ENCODE measurements at places on chromosomes 16 and 17.

DNA sequence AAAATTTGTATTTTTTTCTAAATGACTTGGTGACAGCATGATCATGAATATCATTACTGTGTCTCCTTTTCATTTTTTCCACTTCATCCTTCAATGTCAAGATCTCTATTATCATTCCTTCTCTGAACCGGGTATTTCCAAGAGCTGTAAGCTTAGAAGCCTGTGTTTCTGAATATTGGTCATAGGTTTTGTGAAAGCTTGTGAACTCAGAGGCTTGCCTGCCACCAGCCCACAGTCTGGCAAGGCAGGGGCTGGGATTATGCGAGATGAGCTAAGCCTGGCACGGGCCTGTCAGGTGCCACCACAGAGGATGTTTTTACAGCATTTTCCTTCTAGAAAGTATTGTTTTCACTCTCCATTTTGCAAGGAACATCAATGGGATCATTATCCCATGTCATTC lies 92.8 kb downstream of the MYH10 start:
- no peak for DNase-seq

- DNase-seq, result no peak
Observed at GRCh38 chr16:10983159-10983558, 38.8 kb downstream of the CLEC16A start.

DNA sequence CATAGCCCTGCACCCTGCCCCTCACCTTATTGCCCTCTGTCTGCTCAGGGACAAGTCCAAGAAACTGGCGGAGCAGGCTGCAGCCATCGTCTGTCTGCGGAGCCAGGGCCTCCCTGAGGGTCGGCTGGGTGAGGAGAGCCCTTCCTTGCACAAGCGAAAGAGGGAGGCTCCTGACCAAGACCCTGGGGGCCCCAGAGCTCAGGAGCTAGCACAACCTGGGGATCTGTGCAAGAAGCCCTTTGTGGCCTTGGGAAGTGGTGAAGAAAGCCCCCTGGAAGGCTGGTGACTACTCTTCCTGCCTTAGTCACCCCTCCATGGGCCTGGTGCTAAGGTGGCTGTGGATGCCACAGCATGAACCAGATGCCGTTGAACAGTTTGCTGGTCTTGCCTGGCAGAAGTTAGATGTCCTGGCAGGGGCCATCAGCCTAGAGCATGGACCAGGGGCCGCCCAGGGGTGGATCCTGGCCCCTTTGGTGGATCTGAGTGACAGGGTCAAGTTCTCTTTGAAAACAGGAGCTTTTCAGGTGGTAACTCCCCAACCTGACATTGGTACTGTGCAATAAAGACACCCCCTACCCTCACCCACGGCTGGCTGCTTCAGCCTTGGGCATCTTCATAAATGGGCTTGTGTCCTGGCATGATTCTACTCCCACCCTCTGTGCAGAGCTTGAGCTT lies 6.3 kb upstream of the NFATC3 start:
- DNase-seq, result no peak

DNA sequence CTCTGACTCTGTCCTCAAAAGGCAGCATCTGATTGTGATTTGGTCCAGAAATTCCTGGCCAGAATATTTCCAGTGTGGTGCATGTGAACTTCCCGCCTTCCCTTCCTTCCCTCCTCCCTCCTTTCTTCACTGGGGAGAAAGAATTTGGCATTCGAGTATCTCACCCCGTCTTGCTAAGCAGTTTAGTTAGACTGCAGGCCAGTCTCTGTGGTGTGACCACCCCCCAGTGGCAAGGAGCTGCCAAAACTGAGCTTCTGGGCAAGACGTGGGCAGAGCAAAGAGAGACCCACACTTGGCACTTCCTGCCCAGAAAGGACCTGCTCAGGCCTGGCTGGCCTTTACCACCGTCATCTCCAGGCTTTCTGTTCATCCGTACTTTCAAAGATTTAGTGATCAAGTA lies 36.4 kb downstream of the SNX20 start:
- DNase-seq, result peak; percentile 25

DNA sequence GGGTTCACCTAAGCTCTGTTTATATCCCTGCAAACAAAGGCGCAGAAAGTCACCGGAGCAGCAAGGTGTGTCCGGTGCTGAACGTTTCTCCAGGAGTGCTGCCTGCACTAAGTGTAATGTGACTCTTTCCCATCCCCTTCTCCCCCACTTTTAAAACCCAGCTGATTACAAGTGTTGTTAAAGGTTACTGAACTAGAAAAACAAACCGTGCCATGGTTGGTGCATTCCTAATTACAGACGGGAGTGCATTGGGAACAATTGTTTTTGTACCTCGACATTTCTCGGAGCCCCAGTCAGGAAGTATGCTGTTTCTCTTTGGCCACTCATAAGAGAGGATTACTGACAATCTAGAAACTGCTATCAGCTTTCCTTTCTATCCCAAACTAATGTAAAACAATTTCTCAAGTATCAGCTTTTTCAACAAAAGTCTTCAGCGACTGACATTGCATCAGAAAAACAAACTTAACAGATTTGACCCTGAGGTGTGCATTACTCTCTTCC lies 441.0 kb upstream of the SALL1 start:
- DNase-seq, result no peak

- DNase-seq, result no peak
Observed at GRCh38 chr17:43553573-43553972, 7.4 kb upstream of the ETV4 start.

GRCh38 chr16:87451563-87452210 lies 41.1 kb downstream of the ZCCHC14 start:
- no peak for DNase-seq

DNA sequence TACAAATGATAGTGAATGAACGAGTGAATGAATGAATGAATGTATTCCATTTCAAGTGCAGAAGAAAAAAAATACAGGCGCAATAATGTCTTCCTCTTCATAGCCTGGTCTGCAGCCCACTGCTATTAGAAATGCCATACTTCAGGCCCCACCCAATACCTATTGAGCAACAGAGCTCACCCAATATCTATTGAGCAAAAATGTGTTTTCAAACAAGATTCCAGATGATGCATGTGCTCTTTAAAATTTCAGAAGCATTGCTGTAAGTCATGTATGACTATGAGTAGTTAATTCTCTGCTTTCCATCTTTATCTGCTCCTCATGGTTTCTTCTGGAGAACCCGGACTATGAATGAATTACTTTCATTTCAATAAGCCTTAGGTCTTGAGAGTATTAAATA lies 308.2 kb downstream of the XYLT1 start:
- DNase-seq, result no peak

- DNase-seq, result no peak
Observed at GRCh38 chr17:44909681-44910144, 5.6 kb downstream of the GFAP start.

GRCh38 chr17:7094652-7095019 lies 14.6 kb upstream of the CLEC10A start:
- DNase-seq, result no peak

DNA sequence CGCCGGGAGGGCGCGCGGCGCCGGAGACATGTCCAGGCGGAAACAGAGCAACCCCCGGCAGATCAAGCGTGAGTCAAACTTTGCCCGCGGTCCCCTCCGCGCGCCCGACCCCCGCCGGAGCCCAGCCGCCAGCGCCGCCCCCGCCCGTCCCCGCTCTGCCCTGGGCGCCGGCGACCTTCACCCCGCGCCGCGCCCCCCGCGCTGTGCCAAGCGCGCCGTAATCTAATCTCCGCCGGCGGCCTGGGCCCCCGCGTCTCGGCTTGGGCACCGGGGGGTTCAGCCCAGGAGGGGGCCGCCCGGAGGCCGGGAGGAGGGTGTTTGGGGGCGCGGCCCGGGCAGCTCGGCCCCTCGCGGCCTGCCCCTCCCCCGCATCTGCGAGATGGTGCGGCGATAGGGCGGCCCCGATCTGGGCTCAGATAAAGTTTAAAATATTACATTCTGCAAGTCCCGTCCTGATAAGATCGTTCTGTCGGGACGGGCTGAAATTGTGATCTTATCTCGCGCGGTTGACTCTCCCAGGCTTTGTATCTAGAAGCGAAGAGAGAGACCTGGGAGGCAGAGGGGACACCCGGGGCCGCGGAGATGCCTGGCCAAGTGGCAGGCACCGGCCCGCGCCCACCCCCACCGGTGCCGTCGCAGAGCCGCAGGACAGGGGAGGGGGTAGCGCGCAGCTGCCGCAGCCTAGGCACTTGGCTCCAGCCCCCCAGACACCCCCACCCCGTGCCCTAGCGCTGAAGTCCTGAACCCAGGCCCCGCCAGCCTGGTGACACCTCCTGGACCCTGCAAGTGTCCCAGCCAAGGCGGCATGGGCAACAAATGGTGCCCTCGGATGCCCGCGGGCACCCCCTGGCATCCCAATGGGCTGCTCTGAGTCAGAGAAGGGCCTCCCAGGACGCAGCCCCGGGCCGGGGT lies 787 bp downstream of the ZFPM1 start:
- peak; percentile 32 for DNase-seq

GRCh38 chr16:20610211-20610891 lies 34.2 kb upstream of the ACSM2B start:
- no peak for DNase-seq

DNA sequence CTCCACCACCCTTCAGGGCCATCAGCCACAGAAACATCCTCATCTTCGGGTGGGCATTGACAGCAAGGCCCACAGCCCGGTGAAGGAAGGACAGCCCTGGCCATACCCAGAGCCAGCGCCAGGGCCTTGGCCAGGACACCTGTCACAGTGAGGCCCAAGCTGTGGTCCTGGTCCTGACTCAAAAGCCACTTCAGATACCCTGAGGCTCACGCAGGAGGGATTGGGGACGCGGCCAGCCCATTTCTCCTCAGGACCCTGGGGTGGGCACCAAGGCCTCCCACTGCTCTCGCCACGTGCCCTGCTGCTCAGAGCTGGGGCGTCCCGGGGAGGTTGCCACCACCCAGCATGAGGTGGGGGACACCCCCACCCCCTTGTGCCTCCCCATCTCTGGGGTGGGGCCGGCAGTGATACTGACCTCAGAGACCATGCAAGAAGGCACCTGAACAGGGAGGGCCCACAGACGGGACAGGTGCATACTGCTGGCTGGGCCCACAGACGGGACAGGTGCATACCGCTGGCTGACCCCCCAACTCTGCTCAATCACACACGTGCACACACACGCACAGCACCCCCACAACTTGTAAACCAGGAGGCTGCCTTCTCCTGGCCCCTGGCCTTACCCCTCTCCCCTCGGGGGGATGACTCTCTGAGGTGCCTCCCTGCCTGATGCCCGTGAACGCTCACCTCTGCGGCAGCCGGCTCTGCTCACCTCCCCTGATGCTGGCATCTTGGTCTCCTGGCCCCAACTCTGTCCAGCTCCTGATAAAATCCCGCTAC lies 14.2 kb downstream of the SLC7A5 start:
- DNase-seq, result no peak

- DNase-seq, result no peak
Observed at GRCh38 chr16:79439901-79440300, 160.6 kb downstream of the MAF start.

- DNase-seq, result no peak
Observed at GRCh38 chr16:52874042-52874441, 178.7 kb downstream of the CHD9NB start.

DNA sequence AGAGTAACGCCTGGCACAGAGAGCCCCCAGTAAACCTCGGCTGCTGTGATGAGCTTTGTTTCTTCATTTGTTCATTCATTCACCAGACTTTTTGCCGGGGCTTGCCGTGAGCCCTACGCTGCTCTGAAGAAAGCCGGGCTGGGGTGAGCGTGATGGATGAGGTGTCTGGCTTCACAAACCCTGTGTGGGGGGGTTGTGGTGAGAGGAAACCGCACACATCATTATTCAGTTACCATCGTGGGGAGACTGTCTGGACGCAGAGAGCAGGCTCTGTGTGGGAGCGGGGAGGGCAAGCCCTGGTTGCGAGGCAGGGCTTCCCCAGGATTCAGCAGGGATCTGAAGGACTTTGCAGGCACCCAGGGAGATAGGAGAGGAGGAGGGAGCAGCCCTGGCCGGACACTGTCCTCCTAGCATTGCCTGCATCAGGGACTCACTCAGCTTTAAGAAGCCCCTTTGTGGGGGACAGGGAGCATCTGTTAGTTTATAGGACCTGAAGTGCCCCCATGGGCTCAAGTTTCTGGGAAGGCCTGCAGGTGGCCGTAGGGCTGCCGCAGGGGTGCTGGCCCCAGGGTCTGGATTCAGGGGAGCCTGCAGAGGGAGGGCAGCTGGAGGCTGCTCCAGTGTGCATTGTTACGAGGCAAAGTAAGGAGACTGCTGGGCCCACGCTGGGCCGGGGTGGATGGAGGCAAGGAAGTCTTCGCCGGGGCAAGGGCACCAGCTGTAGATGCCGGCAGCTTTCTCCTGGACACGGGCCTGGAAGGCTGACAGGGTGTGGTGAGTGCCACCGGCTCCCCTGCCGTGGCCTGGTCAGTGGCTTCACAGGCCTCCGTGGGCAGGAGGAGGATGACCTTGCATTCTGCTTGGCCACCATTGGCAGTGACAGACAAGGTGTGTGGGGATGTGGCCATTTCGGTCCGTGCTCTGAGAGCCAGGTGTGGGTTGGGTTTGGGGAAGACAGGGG lies 334.5 kb downstream of the SEC14L1 start:
- DNase-seq, result peak; percentile 83

DNA sequence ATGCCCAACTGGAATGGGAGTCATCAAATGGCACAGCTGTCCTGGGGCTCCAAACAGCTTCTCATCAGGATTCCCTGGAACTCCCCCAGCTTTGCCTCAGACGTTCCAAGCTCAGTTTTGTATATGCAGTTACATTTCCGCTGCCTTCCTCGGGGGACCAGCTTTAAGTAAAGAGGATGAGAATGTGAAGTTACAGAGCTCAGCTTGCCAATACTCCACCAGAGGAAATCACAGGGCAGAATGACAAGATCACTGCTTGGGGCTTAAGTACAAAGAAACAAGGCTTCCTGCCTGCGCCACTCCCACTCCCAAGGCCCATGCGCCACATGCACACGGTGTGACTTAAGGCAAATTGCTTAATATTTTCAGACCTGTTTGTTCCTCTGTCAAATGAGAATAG lies 272.4 kb upstream of the CDH11 start:
- no peak for DNase-seq

DNA sequence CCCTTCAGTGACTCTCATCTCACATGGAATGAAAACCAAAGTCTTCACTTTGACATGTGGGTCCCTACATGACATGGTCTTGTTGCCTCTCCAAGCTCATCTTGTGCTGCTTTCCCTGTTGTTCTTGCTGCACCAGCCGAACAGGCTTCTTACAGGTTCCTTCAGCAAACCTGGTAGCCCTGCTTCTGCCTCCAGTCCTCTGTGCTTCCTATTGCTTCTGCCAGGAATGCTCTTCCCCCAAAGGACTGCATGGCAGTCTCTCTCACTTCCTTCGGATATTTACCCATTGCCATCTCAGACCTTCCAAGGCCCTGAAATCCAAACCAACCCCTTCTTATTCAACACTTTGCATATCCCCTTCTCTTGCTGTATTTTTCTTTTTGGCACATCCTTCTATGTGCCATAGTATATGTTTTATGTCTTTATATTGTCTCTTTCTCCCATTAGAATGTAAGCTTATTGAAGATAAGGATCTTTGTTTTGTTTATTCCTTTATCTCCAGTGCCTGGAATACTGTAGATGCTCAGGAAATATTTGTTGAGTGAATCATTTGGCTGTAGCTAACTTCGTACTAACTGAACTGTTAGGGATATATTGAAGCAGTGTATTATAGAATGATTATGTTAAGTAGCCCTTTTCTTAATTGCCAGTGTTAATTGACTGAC lies 57.9 kb upstream of the SLC12A3 start:
- no peak for DNase-seq

GRCh38 chr16:50395763-50396710 lies 27.2 kb upstream of the BRD7 start:
- no peak for DNase-seq
